ENCODE measurements at places on chromosomes 4 and X. TPM values are rescaled to one million over a fixed set of nuclear protein-coding genes. Genes with fewer than 3 reads are reported as not detected.

DNA sequence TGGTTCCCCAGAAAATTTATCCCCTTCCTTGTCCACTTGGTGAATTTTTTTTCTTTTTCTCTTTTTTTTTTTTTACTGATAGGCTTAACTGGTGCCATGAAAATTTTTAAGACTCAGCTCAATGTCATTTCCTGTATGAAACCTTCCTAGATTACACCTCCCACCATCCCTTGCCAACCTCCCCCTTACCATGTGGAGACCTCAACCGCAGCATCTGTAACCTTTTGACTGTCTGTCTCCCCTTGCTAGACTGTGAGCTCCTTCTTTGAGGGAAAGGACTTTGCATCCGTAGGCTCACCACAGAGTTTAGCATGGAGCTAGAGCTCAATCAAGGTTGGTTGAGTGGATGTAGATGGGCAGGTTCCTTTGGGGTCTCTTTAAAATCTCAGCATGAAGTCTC, 5.2 kb upstream of the PGRMC1 start:
- no peak for DNase-seq

DNA sequence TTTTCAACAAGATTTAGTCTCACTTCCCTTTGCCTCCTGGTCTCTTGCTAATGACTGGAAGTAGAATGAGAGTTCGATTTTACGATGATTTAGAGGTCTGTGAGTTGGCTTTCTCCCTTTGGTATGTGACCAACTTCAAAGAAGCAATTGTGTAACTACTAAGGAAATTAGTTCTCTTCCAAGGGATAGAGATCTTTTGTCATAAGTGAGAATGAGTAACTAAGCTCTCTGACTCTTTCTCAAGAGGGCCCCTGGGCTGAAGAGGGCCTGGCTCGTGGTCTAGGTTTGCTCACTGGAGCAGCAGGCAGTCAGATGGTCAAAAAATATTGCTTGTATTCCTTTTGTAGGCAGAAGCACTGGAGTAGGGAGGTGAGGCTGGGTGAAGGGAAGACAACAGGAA, 176.3 kb downstream of the ENOX2 start:
- DNase-seq, result no peak

SULT1E1 gene
- not detected for total RNA-seq

GRCh38 chr4:43251841-43252240, 359.3 kb downstream of the GRXCR1 start:
- no peak for DNase-seq
